ENCODE measurements at places on chromosomes 3 and 15.

DNA sequence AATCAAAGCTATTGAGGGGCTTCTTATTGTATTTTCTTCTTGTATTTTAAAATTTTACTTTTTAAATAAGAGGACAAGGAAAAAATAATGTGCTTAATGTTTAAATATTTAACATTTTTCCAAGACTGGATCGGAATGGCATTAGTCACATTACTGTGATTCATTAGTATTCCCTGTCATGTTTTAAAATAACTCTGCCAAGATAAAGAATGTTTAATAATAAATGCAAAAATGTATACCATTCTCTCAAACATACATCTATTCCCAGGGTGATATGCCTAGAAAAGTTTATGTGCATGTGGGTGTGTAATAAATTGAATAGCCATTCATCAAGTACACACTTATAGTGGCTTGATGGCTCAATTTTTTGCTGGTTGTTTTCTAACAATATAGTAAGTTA is 936.1 kb downstream of the PLOD2 start:
- DNase-seq: no peak

- DNase-seq: no peak
Observed at GRCh38 chr3:151445273-151446001, 15.4 kb downstream of the IGSF10 start.

DNA sequence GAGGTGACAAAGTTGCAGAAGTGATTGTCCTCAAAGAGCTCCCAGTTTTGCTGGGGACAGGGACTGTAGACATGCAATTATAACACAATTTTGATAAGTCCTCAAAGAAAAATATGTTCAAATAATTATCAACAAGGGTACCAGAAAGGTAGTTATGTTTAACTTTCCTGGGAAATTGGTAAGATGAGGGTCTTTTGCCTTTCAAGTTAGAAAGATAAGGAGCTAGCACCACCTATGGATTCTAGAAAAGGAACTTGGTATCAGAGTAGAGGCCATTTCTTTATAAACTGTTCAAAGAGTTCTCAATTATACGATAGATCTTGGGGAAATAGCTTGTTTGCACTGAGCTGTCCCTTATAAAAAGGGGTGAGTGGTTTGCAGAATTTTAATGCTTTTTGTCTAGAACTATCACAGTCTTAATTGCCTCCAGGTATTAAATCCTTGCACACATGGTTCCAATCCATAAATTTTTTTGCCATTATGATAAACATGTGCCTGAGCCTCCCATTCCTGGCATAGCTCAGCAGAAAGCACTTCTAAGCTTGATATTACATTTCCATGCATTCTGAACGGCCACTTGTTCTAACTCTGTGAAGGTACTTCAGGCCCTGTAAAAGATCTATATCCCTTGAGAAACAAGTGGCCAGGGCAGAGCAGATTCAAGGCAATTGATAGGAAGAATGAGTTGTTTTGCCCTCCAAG is 247.5 kb upstream of the LRIG1 start:
- DNase-seq: no peak

GRCh38 chr3:110456438-110457138 is 615.0 kb upstream of the NECTIN3 start:
- no peak for DNase-seq
